ENCODE measurements at places on chromosomes 11 and 22.
A peak's percentile ranks its signal among the peaks of the same experiment; 100 is the strongest.

- no peak for DNase-seq
Observed at GRCh38 chr22:26778372-26778771, 121.0 kb downstream of the MIAT start.

GRCh38 chr11:70532066-70532440, 133.7 kb downstream of the CTTN start:
- DNase-seq: no peak

DNA sequence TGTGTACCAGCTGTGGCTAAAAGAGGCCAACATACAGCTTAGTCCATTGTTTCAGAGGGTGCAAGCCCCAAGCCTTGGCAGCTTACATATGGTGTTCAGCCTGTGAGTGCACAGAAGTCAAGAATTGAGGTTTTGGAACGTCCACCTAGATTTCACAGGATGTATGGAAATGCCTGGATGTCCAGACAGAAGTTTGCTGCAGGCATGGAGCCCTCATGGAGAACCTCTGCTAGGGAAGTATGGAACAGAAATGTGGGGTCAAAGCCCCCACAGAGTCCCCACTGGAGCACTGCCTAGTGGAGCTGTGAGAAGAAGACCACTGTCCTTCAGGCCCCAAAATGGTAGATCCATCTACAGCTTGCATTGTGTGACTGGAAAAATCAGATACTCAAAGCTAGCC, 42.2 kb upstream of the PTH start:
- no peak for DNase-seq

DNA sequence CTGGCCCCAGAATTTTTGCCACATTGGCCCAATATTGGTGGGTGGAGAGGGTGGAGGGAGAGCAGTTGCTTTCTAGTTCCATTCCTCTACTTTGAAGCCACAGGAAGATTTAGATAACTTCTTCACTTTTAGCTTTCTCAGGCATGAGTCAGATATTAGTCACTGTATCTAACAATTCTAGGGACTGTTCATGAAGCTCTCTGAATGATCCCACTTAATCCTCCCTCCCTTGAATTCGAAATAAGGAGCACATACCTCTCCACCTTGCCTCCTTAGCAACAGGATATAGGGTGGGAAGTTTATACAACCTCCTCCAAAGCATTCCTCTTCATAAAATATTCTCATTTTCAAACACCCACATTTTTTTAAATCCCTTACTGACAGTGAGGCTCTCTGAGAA, 13.5 kb downstream of the FSHB start:
- DNase-seq: no peak

GRCh38 chr11:1196516-1197391, 26.1 kb upstream of the MUC5B start:
- no peak for DNase-seq

GRCh38 chr22:29306835-29307595, 565 bp downstream of the GAS2L1 start:
- peak; percentile 89 for DNase-seq

DNA sequence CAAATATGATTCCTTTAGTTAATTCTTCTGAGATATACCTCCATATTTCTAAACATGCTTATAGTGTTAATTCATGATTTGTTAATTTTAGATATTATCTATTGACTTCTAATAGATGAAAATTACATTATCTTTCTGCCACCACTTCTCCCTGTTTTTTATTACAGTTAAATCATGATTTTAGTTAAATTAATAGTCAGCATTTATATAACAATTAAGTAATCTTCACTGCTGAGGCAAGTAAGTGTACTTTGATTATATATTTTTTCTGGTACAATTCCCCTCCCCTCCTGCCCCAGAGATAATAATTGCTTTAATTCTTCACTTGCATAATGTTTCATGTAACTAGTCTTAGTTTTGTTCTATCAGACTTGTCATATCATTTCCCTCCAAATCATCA, 5.8 kb downstream of the IL17RA start:
- no peak for DNase-seq

DNA sequence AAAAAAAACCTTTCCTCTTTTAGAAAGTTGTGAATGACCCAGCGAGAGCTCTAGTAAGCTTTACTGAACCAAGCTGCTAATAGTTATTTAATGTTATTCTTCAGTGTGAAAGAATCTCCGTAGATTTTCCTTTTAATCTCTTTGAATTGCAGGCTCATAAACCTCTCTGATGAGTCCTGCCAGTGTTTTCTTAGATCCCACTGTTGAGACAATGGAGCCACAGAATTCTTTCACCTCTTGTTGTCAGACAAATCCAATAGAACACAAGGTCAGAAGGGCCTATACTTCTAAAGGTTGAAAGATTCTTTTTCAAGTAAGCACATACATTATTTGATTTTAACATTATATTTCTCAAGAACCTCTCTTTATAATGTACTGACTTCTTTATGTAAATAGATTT, 52.2 kb downstream of the DNAJC24 start:
- DNase-seq: no peak

DNA sequence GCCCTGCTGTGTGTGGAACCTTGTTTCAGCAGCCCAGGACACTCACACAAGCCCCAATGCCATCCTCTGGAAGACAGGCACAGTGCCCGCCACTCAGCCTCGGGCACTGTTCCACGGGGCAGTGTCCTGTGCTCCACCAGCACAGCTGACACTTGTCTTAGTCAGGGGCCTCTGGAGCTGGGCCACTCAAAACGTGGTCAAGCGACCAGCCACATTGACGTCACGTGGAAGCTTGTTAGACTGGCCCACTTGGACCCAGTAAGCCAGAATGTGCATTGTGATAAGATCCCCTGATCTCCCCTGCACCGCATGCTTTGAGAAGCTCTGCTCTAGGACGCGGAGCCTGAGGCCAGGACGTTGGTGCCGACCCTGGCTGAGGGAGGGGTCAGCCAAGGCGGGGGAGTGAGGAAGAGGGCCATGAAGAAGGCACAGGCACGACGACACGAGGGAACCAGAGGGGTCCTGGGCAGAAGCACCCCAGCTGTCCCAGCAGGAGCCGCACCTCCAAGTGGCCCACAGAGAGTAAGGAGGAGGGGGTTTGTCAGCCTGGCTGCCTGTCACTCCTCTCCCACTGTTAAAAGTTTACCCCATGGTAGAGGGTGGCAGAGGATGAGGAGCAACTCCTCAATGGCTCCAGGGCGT, 64.6 kb downstream of the LINC01488 start:
- DNase-seq: no peak

- no peak for DNase-seq
Observed at GRCh38 chr11:127598476-127598875, 597.9 kb upstream of the KIRREL3 start.

DNA sequence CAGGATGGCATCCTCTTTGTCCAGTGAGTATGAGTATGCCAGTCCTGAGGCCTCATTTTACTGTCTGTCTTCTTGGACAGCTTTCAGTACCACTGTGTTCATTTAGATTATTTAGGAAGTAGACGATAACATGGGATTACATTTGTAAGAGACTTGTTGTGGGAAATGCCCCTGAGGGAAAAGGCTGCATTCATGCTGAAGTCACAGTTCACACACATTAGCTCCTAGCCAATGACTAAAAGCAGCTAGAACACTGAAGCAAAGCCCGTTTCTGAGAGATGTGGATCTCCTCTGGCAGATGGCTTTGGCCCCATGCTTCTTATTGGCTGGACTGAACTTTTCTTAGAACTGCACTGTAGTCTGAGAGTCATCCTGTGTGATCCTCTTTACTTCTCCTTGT, 242.4 kb downstream of the FAM76B start:
- no peak for DNase-seq

GRCh38 chr11:118435893-118436624, at the start of gene KMT2A:
Gene KMT2A (plus strand): TSS chr11:118436492. CDS start chr11:118436513, 21 bp downstream.
- peak; percentile 97 for DNase-seq

GRCh38 chr11:45806937-45807791, 2.2 kb downstream of the SLC35C1 start:
- DNase-seq: no peak

Data from cerebellum (tissue), 4 donors.